Calu3 (cell line): ENCODE measurements at places on chromosomes 2 and 18.

GRCh38 chr2:39511605-39512433 lies 74.7 kb upstream of the MAP4K3 start:
- DNase-seq, result no peak

GRCh38 chr18:31510319-31510718 lies 12.3 kb downstream of the DSG2 start:
- no peak for DNase-seq

DNA sequence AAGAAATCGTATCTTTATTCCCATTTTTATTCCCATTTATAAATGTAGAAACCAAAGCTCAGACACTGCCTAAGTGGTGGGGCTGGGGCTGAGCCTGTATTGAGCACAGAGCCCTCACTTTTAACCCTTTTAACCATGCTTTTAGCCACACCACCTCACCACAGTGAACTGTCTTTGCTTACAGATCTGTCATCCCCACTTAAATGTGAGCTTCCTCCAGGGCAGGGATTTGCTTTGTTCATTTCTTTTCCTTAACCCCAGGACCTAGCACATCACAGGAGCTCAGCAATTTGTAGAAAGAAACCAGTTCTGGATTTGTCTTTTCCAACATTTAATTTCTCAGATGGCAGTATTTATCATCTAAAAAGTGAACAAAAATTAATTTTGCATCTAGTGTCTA lies 2.2 kb downstream of the BOD1L2 start:
- DNase-seq, result no peak

DNA sequence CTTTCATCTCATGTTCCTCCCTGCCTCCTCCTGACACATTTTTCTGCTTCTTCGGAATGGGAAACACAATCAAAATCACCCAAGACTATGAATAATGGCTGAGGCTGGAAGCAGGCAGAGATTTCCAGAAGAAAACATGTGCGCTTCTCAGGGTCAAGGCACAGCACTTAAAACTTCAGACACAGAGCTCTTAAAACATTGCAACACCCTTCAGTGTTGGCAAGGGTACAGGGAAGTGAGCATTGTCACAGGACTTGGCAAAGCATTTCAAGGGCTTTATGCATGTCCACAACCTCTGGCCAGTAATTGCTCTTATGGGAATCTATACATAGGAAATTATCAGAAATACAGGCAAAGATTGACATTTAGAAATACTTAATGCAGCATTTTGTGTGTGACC lies 477.6 kb upstream of the KLHL29 start:
- no peak for DNase-seq

DNA sequence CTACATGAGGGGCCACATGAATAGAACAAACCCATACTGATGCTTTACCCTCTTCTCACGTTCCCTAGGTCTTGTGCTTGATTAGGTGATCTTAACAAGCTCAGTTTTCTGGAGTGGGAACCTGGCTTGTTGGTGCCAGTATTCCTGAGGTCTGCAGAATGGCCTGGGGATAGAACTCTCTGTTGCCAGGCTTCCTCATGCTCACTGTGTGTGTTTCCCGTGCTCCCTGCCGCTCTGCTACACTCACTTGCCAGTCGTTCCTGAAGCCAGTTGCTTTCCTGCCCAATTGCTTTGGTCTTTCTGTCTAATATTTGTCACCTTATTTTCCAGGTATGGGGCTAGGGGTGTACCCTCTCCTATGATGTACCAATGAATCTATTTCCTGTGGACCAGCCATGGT lies 2111.5 kb upstream of the PIK3C3 start:
- no peak for DNase-seq

- DNase-seq, result no peak
Observed at GRCh38 chr2:238129166-238130010, 9.1 kb upstream of the KLHL30 start.

DNA sequence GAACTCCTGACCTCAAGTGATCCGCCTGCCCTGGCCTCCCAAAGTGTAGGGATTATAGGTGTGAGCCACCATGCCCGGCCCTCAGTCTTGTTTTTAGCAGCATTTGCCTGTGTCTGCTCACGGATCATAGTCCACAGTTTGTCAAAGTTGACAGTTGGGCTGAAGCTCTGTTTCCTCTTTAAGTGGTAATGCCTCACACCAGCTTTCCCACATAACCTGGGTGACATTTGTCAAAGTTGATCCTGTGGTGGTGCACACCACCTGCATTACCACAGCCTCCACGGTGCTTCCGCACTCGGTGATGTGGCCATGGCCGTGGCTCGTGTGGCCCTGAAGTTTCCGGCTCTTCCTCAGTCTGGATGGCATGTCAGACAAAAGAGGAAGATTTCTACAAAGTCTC lies 27.1 kb downstream of the RAB31 start:
- no peak for DNase-seq

GRCh38 chr2:232543491-232543890 lies 4.0 kb downstream of the CHRNG start:
- no peak for DNase-seq

GRCh38 chr2:8365331-8365910 lies 316.4 kb upstream of the ID2 start:
- DNase-seq, result no peak

- no peak for DNase-seq
Observed at GRCh38 chr2:186437719-186438118, 48.3 kb upstream of the ZC3H15 start.

DNA sequence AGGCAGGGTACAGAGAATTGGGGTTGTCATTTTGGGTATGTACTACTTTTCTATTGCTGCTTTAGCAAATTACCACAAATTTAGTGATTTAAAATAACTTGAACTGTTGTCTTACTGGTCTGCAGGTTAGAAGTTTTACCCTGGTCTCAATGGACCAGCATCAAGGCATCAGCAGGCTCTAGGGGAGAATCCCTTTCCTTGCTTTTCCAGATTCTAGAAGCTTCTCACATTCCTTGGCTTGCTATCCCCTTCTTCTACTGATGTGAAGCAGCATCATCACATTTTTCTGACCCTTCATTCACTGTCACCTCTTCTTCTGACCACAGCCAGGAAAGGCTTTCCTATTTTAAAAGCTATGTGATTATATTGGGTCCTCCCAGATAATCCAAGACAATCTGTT lies 237.8 kb upstream of the RBMS1 start:
- DNase-seq, result no peak

DNA sequence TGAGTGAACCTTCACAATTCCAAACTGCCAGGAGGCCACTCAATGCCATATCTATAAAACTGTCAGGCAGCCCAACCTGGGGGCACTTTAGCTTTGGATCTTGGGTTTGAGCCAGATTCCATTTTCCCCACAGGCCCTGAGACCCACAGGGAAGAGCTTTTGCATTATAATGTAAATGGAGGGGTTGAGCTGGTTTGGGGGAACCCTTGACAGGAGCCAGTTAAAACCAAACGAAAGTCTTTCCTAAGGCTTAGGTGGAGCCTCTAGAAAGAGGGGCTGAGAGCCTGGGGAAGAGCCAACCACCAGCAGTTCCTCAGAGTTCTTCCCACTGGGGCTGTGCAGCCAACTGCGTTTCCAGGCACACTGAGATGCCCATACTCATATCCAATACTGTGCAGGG lies 42.7 kb downstream of the BCL11A start:
- DNase-seq, result no peak

DNA sequence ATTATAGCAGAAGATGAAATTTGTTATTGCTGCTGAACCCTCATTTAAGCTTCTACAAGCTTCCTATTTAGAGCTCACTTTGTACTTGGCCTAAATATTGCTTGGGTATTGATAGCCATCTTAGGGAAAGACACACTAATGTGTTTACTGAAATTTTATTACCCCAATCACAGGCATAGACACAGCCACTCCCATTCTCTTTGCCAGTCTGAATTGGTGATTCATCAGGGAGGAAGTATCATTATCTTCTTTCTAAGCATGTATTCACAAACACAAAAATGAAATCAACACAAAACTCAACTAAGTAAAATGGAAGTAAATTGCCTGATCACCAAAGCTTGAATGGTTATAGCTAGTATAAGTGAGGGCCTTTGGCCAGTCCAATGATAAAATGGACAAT lies 666.3 kb downstream of the TSN start:
- no peak for DNase-seq

DNA sequence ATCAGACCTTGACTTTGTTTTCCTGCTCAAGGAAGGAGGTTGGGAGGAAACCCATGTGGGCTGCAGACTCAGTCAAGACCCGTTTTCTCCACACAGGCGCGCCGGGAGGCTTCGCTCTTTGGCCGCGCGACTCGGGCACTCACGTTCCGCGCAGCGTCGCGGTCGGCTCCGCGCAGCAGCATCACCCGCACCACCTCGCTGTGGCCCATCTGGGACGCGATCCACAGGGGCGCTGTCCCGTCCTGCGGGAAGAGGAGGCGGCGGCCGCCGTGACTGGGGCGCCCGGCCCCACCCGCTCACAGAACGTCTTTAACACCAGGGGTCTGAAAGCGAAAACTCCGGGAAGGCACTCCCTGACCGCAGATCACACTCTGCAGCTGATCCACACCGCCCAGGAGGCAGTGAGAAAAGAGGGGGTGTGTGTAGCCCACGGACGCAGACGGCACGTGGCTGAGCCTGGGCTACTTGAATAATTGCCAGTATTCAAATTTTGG lies 33.1 kb upstream of the NPC1 start:
- DNase-seq, result no peak

DNA sequence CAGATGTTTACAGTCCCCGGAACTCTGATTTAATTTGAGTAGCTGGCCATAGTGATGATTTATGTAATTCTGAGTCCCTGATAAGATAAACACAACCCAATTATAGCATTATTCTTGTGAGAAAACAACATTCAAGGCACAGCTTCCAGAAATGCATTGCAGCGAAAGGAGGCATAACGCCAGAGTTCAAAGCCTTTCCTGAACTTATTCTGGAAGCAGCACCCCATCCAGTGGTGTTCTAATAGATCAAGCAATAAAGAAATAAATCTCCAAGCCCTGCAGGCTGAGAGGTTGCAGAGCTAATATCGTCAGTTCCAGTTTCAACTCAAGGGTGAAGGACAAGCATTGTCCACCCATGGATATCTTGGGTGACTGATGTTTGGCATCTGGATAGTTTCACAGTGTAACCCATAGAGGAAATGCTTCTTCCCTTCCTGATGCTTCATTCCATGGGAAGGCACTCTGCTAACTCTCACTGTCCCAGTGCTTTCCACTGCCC lies 18.8 kb downstream of the CDH2 start:
- no peak for DNase-seq

GRCh38 chr2:234308073-234308812 lies 188.6 kb downstream of the ARL4C start:
- no peak for DNase-seq

GRCh38 chr2:197011801-197012641 lies 85.5 kb upstream of the PGAP1 start:
- DNase-seq, result peak; percentile 24

GRCh38 chr2:195370167-195370943 lies 286.7 kb upstream of the SLC39A10 start:
- no peak for DNase-seq

GRCh38 chr2:112304298-112304941 lies 29.0 kb downstream of the ZC3H6 start:
- no peak for DNase-seq
